ENCODE measurements at places on chromosomes 12 and 14. TPM values are rescaled to one million over a fixed set of nuclear protein-coding genes. Genes with fewer than 3 reads are reported as not detected.

DNA sequence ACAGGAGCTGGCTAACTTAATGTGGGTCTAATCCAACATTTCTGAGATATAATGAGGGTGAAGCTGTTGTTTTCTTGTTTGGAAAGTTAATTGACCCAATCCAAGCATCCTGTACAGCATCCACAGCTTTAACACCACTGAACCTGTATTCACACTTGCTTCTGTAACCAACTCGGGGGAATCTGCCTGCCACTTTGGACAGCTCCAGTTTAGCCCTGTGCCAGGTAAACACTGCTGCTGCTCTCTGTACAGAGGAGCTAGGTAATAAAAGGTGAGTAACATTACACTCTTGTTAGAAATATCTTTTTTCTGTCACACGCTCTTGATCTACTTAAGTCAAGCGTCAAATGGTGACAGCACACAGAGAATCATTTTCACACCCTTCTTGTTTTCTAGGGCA lies 700 bp downstream of the OR11G2 start:
- DNase-seq, result no peak

DNA sequence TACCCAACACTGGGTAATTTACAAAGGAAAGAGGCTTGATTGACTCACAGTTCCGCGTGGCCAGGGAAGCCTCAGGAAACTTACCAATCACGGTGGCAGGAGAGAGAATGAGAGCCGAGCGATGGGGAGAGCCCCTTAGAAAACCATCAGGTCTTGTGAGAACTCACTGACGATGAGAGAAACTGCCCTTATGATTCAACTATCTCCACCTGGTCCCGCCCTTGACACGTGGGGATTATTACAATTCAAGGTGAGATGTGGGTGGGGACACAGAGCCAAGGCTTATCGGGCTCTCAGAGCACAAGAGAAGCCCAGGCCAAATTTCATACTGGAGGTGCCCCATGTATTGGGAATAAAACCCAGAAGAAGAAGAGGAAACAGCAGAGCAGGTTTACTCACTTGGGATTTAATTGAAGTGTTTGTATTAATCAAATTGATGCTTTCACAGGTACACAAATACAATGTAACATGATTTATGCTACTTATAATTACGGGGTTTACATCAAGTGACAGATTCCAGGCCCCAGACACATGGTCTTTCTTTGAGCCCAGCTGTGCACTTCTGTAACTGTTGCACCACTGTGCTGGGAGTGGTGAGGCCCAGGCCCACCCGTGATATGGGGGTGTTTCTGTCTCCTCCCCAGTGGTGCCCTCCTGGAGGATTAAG lies 8.2 kb upstream of the CCDC85C start:
- DNase-seq, result no peak

DNA sequence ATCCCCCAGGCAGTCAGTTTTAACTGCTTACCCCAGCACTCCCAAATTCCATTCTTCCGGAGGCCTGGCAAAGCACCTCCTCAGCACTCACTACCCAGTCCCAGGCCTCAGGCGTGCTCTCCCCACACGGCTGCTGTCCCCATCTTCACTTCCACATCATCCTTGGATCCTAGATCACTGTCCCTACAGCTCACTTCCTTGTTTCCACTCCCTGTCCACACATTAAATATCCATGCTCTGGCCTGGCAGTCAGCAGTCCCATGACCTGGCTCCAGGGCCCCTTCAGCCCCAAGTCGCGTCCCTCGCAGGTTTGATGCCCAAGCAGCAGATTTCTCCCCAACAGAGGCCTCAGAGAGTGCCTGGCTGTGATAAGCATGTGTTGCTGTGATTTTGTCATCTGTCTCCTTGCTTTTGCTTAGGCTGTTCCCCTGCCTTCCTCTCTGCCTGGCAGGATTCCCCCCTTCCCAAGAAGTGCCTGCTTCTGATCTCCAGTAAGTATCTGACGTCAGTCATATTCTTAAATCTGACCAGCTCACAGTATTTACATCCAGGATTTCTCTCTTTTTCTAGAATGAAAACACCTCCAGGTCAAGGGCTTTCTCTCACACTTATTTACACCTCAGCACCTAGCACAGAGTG lies 241.7 kb downstream of the ZFP36L1 start:
- DNase-seq, result no peak

GRCh38 chr14:104734601-104734990 lies 10.6 kb downstream of the ADSS1 start:
- DNase-seq, result no peak

- no peak for DNase-seq
These were observed 3.8 kb downstream of the MARS1 start for GRCh38 chr12:57491393-57492280.

Gene KLRC3
- not detected for total RNA-seq
